ENCODE measurements at places on chromosomes 1 and 21.

GRCh38 chr1:39177706-39178105 is 26.8 kb upstream of the MACF1 start:
- DNase-seq = no peak

- DNase-seq = no peak
Observed at GRCh38 chr1:217052626-217053025, 329.4 kb upstream of the ESRRG start.

- DNase-seq = peak; percentile 27
Observed at GRCh38 chr21:45080639-45081414, 6.4 kb downstream of the ADARB1 start.

DNA sequence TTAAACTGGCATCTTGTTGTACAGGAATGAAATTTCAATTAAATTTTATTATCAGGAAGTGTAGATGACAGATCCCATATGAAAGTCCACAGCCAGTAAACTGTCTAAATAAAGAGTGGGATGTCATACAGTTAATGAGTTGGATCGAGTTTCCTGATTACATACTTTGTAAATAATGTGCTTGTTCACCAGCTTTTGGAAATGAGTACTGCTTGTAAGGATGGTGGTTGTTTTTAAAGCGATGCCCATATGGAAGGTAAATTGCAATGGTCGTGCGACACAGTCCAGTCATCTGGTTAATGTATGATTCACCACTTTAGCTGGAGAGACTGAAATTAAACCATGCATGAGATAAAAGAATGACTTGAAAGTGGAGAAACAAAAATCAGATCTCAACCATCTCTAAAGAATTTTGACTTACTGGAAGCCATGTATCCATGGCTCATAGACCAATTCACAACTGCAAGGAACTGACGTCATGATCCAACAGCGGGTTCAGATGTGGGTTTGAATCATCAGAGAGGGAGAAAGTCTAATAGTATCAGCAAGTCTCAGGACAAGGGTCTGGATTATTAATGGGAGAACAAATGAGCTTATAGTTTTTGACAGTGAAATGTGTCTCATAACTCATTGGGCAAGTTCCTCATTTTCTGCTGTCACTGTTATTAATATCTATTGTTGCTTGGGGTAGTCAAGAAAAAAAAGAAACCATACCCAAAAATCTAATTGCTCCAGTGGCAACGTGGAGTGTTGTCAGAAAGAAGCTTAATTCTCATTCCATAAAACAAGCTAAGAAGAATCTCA is 49.0 kb downstream of the MAP10 start:
- no peak for DNase-seq

GRCh38 chr1:234772345-234773147 is 162.6 kb upstream of the IRF2BP2 start:
- peak; percentile 79 for DNase-seq

- DNase-seq = no peak
Observed at GRCh38 chr21:29637134-29637533, 302.7 kb downstream of the GRIK1 start.

DNA sequence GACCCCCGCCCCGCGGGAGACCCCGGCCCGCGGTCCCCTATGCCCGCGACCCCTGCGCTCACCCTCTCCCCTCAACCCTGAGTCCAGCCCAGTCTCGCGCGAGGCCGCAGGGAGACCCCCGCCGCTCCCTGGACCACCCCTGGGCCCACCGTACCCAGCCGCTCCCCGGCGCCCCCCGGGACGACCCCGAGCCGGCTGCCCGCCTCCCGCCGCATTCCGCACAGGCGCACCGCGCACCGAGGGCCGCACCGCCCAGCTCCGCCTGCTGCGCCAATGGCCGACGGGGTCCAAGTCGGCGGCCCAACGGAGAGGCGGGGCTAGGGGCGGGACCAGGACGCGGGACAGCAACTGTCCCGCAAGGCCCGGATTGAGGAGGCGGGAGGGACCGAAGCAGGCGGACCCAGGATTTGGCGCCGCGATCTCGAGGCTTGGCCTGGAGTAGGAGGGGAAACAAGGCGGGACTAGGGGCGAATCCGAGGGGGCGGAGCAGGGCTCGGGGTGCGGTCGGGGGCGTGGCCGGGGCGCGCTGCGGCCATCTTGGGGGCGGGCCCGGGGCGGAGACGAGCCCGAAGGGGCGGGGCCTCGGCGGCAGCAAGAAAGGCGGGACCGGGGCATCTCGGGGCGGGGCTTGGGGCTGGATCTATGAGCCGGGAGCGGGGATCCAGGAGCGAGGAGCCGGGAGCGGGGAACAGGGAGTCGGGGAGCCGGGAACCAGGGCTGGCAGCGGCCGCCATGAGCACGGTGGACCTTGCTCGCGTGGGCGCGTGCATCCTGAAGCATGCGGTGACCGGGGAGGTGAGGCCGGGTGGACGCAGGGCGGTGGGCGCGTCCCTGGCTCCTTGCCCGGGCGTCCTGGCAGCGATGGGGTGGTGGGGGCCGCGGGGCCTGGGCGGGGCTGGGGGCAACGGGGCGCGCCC is at the start of gene PRXL2B:
Gene PRXL2B (plus strand): TSS at position 624 of the 917 bp plus-strand sequence. CDS start 109 bp downstream, at position 733.
- peak; percentile 99 for DNase-seq

DNA sequence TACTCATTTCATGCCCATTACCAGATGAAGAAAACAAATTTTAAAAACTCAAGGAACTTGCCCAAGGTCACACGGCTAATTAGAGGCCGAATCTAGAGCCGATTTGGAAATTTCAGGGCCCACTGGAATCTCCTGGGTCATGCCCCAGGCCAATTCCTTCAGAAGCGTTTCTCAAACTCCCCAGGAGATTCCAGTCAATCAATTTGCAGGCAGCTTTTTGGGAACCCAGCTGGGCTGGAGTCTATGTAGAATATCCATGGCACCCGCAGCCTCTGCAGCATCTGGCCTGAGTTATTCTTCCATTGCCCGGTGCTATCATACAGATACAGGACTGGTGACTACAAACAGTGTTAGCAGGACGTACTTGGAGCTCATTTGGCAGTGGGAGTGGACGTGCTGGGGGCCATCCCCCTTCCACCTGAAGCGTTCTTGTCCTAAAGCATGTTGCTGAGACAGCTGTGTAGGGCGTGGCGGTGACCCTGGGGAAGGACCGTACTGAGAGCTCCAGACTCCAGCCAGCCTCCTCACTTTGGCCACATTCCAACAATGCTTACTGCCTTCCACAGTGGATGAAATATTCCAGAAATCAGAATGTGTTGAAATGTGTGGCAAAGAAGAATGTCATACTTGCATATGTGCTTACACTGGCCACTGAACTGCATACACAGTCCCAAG is 38.3 kb downstream of the ABCG1 start:
- no peak for DNase-seq

DNA sequence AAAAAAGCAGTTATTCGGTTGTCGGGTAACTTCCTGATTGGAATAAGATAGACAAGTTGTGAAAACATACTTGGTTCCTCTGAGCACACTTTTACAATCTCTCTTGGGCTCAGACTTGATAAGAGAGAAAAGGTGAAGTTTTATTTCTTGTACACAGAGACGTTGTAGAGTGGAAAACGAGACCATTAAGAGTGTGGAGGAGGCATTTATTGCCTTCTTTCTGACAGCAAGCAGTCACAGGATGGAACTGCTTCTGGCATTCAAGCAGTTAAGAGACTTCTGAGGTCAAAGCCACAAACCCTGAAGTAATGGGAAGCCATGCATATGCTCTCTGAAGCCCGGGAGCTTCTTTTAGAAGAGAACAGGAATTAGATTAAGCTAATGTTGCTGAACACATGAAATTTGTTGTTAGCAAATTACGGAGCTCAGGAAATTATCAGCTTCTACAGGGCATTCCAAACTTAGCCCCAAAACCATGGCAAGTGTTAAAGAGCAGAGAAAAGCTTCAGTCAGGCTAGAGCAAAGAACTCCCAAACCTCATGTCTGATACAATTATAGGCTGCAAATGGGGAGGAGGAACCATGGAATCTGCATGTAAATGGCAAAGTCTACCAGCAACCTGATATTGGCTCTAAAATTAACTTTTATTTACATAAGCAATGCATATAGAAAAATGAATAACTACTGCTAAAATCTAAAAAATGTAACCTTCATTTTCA is 26.0 kb downstream of the S1PR1 start:
- DNase-seq = no peak

All from endodermal cell (in vitro differentiated cells).